ENCODE measurements at places on chromosomes 6 and 20.

DNA sequence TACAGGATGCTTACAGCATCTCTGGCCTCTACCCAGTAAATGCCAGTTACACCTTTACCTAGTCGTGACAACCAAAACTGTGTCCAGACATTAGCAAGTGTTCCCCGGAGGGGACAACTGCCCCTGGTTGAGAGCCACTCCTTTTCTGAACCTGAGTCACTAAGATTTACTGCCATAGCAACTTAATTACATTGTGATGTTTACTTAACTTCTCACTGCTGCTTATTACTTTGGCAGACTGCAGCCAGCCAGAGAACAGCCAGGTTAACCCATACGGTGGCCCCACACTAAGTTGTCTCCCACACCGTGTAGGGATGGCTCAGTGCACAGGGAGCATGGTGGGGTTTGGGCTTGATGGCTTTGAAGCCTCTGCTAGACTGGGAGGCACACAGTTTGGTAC lies 204.7 kb upstream of the SULF2 start:
- DNase-seq = no peak

DNA sequence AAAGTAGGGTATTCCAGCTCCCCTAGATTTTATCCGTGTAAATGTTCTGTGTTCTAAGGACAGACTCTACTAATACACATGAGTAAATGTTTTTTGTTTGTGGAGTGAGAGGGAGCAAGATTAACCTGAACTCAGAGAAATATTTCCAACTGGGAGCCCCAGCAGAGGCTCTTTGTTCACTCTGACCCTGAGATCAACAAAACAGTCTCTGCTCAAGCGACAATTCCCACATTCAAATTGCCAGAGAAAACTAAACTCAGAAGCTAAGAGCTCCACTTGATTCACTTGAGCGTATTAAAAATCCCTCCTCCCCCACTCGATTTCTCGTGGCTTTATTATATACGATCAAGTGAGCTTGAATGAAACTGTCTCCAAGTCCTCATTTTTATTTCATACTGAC lies 413.9 kb upstream of the JARID2 start:
- no peak for DNase-seq

- peak; percentile 54 for DNase-seq
These were observed 133.7 kb upstream of the AGPAT4 start for GRCh38 chr6:161407581-161407980.

DNA sequence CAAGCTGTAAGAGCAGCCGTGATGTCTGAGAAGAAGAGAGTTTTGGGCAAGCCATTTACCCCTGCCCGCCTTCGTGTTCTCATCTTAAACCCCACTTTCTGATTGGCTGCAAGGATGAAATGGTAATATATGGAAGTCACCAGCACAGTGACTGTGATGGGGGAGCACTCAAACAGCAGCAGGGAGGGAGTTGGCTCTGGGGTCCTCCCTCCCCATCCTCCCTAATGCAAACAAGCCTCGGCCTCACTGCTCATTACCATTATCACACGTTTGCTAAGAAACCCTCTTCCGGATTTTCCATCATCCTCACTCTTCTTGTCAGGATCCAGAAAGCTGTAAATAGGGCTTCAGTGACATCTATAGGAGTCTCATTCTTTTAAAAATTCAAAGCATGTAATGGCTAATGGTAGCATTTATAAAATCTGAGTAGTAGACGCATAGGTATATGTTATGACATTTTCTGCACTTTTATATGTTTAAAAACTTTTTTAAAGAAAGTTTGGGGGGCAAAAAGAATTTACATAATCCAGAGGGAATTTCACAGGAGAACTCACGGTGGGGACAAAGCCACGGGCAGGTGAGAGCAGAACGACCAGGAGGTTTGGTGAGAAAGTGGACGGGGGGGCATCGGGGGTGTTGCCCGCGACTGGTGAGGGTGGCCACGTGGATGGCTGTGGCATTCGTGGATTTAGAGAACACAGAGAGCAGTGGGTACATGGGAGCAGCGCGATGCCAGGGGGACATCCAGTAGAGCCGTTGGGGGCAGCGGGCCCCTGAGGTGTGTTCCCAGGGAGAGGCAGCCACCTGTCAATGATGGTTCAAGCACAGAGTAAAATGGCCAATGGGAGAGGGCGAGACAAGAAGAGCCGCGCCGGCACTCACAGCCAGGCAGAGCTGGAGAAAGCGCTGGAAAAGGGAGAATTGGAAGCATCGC lies 29.6 kb downstream of the SUMO4 start:
- no peak for DNase-seq

DNA sequence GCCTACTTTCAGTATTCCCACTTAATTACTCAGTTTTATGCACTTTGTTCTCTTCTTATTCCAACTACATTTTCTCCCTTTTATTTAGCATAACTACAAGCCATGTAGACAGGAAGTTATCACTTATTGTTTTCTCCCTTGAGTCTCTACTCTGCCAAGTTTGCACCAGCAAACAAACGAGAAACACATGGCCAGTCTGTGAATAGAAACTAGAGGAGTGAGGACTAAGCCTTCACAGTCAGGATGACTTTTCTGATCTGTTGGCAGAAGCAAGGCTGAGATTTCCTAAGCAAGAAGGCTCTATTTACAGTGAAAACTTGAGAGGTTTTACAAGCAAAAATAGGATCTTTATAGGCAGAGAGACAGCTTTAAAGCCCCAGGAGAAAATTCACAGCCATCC lies 69.8 kb upstream of the TINAG start:
- DNase-seq = peak; percentile 93

GRCh38 chr20:24406251-24406650 lies 63.2 kb upstream of the SYNDIG1 start:
- DNase-seq = no peak

- DNase-seq = no peak
These were observed 16.3 kb downstream of the MDN1 start for GRCh38 chr6:89803271-89803670.

GRCh38 chr6:20173833-20174792 lies 38.2 kb downstream of the MBOAT1 start:
- DNase-seq = no peak

- DNase-seq = no peak
These were observed 101.4 kb downstream of the KIF13A start for GRCh38 chr6:17885889-17886576.

DNA sequence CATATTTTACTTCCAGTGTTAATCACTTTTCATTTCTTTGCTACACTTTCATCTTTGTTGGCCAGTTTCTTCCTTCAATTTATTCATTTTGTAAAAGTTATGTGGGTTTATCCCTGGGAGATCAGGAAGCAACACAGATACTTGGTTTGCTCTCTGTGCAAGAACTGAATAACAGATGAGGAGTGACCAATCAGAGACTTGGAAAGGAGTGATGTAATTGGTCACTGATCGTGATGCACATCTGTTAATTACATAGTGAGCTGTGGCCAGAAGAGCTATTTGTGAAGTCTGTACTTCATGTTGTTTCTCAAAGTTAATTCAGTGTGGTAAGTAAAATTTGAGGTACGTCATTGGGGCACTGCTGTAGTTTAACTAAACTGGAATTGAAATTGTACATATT lies 21.3 kb downstream of the ANKRD6 start:
- no peak for DNase-seq

DNA sequence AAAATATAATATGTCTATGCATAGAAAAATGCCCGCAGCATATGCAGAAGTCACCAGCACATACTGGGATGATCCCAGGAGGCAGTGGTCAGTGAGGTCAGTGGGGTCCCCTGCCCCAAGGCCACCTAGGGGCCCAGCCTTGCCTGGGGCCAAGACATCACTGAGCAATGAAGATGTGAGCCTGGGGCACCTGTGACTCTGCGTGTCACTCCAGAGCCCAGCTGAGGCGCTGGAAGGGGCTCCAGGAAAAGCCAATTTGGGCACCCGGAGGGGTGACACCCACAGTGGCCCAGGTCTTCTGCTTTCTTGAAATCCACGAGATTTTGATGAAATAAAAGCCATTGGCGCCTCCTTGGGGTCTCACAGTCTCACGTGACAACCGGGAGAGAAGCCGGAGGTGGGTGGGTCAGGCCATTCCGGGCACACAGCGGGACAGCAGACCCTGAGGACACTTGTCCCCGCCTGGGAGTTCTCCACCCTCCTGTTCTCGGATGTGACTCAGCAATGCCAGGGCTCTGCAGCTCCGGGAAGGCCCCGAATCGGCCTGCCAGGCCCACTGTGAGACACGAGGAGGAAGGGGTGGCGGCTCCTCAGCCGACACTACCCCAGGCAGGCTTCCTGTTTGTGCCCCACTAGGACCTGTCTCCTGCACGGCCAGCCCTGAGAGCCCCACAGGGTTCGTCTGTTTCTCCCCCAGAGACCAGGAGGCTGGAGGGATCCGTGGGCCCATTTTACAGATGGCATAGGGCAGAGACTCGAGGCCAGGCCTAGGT lies 24.4 kb upstream of the SLCO4A1 start:
- no peak for DNase-seq

DNA sequence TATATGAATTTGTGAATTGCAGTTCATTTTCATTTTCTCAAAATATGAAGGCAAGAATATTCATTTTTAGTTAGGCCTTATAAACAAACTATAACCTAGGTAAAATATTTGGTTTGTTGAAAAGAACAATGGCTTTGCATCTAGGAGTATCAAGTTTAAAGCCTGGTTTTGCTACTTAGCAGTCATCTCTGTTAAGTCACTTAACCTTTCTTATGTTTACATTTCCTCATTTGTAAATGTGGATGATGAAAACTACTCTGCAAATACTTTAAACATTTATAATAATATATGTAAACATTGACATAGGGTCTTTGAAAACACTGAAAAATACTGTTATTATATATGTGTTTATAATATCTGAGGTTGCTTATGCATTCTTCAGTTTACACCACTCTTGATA lies 135.5 kb downstream of the CENPW start:
- DNase-seq = no peak

DNA sequence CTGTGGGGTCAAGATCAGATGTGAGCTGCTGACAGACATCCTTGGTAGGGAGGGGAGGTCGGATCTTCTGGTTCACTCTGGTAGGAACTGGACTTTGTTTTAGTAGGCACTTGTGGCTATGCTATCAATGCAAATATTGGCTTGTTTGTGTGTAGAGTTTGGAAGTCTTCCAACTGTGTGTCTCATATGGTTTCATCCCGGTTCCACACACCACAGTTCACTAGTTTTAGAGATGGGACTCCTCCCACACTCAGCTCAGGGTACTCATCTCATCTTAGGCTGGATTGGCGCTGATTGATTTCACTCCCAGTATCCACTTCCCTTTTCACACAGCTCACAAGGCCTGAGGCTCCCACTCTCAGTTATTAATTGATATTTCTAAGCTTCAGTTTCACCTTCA lies 161.3 kb downstream of the THBS2 start:
- no peak for DNase-seq

DNA sequence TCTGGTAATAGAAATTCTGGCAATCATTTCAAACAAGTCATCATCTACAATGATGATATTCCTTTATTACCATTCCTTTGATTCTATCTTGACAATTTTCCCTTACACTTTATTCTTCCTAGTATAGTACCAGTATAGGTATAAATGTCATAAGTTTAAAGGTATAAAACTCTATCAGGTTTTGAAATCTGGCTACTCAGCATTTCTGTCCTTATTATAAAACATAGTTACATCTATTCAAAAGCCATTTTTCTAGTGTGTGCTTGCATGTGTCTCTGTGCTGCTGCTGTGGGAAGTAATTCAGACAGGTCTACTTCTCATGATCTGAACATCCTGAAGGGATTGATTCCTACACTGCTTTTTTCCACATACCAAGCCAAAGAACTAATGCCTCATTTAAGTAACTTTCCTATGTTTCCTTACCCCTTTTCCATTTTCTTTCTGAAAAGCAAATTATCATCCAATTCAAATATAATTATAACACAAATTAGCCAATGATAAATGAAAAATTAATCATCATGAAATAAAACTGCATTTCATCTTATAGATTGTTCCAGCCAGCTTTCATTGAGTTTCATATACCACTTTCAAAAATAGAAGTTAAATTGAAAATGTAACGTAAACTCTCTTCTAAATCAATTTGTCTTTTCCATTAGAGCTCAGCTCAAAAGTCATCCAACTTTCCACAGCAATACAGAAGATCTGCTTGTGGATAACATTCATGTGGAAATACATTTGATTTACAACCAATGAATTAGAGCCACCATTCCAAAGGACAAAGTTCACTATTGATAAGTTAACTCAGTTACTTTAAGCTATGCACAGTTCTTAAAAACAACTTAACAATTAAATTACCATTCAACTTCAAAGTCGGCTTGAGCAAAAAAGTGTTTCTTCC lies 35.9 kb downstream of the COL12A1 start:
- DNase-seq = no peak

GRCh38 chr20:63081831-63082230 lies 75.1 kb upstream of the BHLHE23 start:
- DNase-seq = no peak

- no peak for DNase-seq
These were observed 63.2 kb downstream of the HIVEP2 start for GRCh38 chr6:142881761-142882160.

DNA sequence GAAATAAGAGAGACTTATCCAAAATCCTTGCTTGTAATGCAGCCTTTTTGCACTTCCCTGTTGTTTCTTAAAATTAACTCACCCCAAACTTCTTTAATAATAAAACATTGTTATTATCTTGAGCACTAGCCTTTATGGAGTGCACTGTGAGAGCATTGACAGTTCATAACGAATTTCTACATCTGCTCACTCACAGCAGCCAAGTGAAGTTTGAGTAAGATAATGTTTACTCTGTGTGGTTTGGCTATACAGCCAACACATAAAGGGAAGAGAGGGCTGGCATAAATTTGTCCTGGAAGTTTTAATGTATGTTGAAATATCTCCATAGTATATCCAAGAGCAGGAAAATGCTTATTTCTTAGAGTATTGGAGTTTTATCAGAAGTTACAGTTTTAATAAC lies 227.9 kb downstream of the FRK start:
- DNase-seq = no peak

DNA sequence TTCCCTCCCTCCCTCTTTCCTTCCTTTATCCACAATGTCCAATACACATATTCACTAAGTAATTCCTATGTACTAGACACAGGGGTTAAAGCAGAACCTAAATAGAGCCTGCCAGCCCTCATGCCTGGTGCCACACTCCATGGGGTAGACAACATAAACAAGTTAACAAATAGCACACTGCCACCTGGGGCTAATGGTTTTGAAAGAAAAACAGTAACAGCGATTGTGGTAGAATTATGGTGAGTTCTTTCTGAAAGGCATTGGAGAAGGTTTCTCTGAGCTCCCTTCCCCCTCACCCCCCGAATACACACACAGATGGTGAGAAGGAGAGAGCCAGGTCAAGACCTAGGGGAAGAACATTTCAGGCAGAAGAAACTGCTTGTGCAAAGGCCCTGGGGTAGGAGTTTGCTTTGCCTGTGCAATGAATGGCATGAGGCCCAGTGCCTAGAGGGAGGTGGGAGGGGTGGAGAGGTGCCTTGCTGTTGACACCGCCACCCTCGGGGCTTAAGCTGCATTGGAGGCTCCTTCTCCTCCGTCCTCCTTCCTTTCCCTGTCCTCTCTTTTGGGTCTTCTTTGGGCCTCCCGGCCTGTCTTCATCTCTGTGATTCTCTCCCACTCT lies 502.4 kb upstream of the SULF2 start:
- DNase-seq = no peak

DNA sequence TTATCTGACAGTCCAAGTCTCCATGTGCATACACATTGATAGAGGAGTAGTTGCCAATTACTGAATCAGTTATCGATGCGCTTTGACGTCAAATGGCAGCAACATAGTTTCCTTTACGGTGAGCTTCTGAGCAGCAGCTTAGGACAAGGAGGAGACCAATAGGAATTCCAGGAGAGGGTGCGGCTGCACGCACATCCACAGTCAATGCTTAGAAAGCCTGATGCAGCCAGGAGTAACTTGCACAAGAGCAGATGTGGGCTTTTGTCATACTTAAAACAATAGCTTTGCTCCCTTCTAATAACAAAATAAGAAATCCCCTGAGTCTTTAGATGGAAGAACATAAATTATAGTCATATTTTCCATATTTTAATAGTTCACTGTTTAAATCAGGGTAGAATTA lies 442.1 kb downstream of the BCKDHB start:
- peak; percentile 96 for DNase-seq
